Activated CD4-positive, alpha-beta T cell treated with anti-CD3 and anti-CD28 coated beads, Interleukin-2, amount 50 U/mL, for 1 hour (primary cell): ENCODE measurements at places on chromosomes 5 and 9.

DNA sequence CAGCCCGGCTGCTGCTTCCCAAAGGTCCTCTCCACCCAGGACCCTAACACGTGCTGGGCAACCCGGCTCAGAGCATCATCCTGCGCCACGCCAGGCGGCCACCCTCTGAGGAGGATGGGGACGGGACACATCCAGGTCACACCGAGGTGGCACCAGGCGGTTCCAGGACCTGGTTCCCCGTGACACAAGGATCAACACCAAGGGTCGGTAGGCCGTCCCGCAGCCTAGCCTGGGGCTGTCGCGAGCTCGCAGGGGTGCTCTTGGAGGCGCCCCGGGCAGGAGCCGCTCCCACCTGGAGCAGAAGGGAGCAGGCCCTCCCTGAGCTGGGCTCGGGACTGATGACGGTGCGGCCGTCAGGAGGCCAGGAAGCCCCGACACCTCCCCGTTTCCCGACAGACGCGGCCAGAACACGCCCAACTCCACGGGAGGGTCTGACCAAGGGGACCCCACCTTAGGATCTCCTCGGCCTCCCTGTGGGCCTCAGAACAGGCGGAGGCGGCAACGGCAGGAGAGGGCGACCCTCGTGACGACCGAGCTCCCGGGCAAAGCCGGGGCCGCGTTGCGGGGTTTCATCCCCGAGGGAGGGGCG lies 6.3 kb downstream of the EXD3 start:
- no peak for DNase-seq

- DNase-seq = no peak
Measured at GRCh38 chr5:170011751-170012150, 31.5 kb upstream of the INSYN2B start.

DNA sequence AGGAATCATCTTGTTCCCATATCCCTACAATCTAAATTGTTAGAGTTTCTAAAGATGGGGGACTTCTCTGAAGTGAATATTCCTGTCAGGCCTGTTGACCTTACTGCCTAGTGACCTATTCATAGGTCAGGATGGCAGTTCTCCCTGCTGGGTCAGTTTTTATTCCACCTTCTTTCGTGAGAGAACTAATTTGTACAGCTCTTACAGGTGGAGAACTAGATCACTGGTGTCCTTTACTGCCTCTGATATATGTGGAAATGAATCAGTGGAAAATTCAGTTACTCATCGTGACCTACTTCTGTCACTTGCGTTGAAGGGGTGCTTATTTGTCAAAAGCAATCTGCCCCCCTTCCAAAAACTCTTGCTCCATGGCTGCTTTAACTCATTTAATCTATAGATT lies 164.9 kb downstream of the CD180 start:
- DNase-seq = no peak

- DNase-seq = peak; percentile 39
Measured at GRCh38 chr9:93955111-93955980, at the start of gene BARX1. Gene BARX1, minus strand, starts transcription at chr9:93955355. Its CDS starts 209 bp downstream, at chr9:93955146.

DNA sequence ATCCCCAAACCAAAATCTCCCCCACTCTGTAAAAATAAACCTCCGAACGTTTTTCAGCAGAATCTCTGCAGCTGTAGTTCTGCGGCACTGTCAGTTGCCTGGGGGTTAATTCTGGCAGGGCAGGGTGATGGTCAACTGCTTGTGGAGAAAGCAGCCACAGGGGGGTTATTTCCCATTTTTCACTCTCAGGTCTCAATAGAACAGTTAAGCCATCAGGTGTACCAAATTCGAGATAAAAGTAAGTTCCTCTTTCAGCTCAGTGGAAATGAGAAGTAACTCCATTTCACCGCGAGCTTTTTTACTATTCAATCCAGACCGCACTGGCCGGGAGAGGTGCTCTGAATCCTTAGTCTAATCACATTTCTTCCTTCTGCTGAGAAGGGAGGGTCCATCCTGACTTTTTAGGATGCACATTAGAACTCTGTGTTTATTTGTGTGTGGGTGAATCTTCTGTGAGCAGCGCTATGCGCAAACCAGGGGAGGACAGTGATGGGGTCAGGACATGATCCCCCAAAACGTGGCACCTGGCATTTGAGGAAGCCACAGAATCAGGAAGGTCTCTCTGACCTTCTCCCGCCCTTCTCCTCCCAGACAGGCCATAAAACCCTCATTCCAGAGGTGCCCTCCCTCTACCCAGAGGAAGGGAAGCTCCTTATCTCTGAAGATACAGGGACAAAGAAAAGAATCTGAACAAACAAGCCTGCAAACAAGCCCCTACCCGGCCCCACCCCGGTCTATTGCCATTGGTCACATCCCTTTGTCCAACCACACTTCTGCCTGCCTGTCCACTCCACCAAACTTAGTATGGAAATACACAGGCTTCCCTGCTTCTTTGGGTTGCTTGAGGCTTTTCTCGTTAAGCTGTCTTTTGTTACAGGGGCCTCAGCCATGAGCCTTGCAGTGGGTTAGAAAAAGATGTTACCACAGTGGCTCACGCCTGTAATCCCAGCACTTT lies 229.0 kb downstream of the ROR2 start:
- no peak for DNase-seq

GRCh38 chr5:74490814-74491213 lies 149.7 kb downstream of the ENC1 start:
- no peak for DNase-seq

DNA sequence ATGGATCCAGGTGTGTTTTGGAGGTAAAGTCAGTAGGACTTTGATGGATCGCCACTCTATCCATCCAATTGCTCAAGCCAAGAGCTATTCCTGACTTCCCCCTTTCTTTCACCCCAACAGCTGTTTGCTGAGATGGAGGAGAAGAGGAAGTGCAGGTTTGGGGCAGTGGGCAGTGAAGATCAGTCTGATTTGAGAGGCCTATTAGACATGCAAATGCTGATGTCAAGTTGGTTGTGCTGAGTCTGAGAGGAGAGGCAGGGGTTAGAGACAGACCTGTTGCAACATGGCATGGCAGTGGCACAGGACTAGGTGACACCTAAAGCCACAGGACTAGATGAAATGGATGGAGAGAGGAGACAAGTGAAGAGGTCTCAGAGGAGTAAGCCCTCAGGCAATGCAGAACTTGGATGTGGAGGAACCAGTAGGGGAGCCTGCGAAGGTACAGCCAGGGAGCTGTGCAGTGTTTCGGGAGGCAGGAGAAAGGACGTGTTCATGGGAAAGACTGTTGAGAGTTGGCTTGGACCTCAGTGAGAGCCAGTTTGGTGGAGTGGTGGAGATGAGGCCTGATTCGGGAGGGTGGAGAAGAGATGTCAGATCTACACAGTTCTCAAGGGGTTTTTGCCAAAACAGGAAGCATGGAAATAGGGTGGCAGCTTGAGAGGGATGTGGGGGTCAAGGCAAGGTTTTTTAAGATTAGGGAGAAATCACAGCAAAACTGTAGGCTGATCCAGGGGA lies 175.0 kb downstream of the MACROH2A1 start:
- DNase-seq = no peak

- peak; percentile 63 for DNase-seq
Measured at GRCh38 chr9:126471084-126471624, 142.6 kb upstream of the LMX1B start.

GRCh38 chr5:75869891-75870290 lies 152.7 kb upstream of the POC5 start:
- DNase-seq = no peak

DNA sequence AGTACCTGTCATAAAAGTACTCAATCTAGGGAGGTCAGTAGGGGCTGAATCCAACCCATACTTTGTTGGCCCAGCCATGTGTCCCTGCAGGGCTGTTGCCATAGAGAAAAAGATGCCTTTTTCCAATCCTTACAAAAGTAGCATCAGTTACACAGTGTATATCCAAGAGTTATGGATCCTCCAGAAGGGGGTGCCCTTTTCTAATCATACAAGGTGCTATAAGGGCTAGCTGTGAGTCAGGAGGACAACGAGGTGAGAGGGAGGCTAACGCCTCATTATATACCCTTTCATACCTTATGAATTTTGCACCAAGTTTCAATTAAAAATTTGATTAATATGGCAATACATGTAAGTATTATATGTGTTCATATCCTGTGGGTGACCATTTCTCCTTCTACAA lies 4.8 kb downstream of the KIAA0825 start:
- DNase-seq = no peak
